ENCODE measurements at places on chromosomes 5 and 9.

DNA sequence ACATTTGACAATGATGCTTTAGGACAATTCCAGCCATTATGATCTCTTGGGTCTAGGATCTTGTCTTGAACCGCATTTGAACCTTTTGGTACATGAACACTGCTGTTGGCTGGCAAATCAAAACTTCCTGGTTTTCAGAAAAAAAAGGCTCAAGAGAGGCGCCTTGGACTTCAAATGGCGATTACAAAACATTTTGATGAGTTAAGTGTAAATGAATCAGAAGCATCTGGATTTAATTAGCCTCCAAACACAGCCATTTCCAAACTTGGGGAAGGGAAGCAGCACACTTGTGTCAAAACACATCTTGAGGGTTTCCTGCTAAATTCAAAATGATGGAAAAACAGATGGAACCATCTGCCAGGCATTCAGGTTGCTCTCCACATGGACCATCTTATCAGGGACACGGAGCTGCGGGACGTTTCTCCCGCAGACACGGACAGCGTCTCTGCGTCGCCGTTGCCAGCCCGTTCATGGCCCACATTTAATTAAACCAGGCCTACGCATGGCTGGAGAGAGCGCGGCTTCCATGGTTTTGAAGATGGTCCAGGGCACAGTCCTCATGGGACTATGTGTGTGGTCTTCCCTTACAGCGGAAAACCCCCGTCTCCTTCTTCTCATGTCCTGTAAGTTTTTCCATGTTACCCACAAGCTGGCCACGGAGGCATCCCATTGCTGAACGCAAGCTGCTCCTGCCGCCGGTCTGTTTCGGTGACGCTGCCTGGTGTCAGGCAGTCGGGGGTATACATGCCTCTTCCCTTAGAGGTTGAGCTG lies 55.8 kb upstream of the PTCH1 start:
- DNase-seq = no peak

GRCh38 chr5:91179018-91179417 lies 204.1 kb downstream of the ARRDC3 start:
- DNase-seq = no peak

- DNase-seq = no peak
These were observed 757 bp downstream of the CDC26 start for GRCh38 chr9:113274474-113275156.

DNA sequence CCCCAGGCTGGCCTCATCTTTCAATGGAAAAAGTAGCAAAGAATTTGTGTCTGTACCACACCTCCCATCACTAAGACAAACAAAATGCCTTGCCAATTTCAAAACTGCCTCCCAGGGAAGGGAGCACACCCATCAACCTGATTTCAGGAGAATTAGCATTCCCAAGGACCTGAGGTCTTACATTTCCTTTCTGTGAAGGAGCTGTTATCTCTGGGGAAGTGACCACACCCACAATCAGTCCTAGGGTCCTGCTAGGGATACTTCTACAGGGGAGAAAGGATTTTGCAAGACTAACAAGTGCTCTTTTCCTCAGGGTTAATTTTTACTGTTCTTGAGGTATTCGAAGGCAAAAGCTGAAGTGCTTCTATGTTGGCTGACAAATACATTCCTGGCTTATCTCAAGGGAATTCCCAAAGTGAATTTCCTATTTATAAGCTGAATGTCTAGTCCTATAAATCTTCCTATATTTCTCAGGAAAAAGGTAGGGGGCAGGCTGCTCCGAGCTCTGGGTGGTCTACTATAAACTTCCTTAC lies 97.4 kb upstream of the ITGA1 start:
- DNase-seq = no peak

- no peak for DNase-seq
These were observed 335.8 kb upstream of the ACTBL2 start for GRCh38 chr5:57818397-57818796.

- DNase-seq = no peak
These were observed 6.0 kb downstream of the RNF44 start for GRCh38 chr5:176530983-176531901.

- no peak for DNase-seq
These were observed 65.2 kb upstream of the RNF130 start for GRCh38 chr5:180136630-180137381.

GRCh38 chr5:161030229-161030628 lies 178.2 kb upstream of the ATP10B start:
- no peak for DNase-seq
